Parietal lobe (tissue), 2 donors: ENCODE measurements at places on chromosomes 2 and 18. TPM values are rescaled to one million over a fixed set of nuclear protein-coding genes. Genes with fewer than 3 reads are reported as not detected.

The DUSP2 gene
- total RNA-seq, result 4.4 TPM

The MYO3B gene
- 0.94 TPM for total RNA-seq

The CRYBA2 gene
- total RNA-seq, result not detected

The ACP1 gene
- total RNA-seq, result 102 TPM

The CHRNA1 gene
- not detected for total RNA-seq
